ENCODE measurements at places on chromosomes 4 and X. TPM values are rescaled to one million over a fixed set of nuclear protein-coding genes. Genes with fewer than 3 reads are reported as not detected.

- no peak overlapping the region for H3K4me3 ChIP-seq
- no peak overlapping the region for H3K27ac ChIP-seq
- H3K4me1 ChIP-seq: no peaks in the 10 kb centered on the region
Measured at GRCh38 chr4:123024710-123025109, 102.3 kb upstream of the NUDT6 start.

GRCh38 chrX:49069038-49069437 is 4.8 kb downstream of the PRAF2 start:
- no peak for DNase-seq
- no peaks in the 10 kb centered on the region for H3K27me3 ChIP-seq
- no peak overlapping the region for H3K4me3 ChIP-seq
- H3K36me3 ChIP-seq: no peaks in the 10 kb centered on the region

TRPC3 gene
- total RNA-seq: not detected

DNA sequence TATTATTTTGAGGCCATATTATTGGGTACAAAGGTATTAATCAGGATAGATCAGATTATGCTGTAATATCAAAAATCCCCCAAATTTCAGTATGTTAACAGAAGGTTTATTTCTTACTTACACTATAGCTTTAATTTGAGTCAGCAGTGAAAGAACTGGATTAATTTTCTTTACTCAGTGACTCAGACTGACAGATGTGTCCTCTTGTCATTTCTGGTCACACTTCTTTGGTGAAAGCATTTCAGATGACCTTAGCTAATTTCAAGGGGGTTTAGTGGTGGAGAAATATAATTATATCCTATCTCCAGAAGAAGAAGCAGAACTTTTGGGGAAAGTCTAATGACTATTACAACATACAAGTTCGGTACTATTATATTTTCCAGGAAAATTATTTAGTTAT is 12.4 kb downstream of the DDIT4L start:
- no peaks in the 10 kb centered on the region for H3K27me3 ChIP-seq
- H3K4me1 ChIP-seq: no peaks in the 10 kb centered on the region
- H3K27ac ChIP-seq: no peak overlapping the region
- H3K36me3 ChIP-seq: no peaks in the 10 kb centered on the region
- no peak overlapping the region for H3K4me3 ChIP-seq

GRCh38 chr4:128861856-128862518 is 52.5 kb downstream of the JADE1 start:
- H3K4me1 ChIP-seq: peaks cover 19% of the 10 kb centered on the region
- no peak for DNase-seq
- H3K27me3 ChIP-seq: no peaks in the 10 kb centered on the region
- peaks cover 10% of the 10 kb centered on the region for H3K36me3 ChIP-seq
- no peak overlapping the region for H3K4me3 ChIP-seq

DNA sequence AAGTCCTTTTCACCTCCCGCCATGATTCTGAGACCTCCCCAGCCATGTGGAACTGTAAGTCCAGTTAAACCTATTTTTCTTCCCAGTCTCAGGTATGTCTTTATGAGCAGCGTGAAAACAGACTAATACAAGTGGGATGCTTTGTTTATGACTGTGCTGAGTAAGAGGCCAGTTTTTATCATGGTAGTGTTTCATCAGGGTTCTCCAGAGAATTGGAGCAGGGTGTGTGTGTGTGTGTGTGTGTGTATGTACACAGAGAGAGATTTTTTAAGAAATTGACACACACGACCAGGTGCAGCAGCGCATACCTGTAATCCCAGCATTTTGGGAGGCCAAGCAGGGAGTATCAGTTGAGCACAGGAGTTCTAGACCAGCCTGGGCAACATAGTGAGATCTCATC is 34.6 kb upstream of the SLC2A9 start:
- no peaks in the 10 kb centered on the region for H3K4me1 ChIP-seq
- H3K4me3 ChIP-seq: no peak overlapping the region
- peaks cover 3% of the 10 kb centered on the region for H3K36me3 ChIP-seq
- DNase-seq: no peak

DNA sequence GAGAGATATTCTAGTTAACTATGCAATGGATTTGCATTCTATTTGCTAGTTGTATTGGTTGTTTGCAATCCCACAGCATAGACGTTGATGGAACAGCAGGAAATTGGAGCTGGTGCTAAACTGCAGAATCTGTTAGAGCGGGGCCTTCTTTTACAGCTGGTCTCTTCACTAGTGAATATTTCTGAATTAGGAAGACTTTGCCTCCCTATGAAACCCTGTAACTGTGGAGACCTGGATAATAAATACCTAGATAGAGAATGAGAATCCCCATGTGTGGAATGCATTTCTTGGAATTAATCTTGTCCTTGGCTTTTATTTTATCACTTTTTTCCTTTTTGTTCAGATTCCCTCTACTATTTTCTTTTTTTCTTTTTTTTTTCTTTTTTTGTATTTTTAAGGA is 109.7 kb downstream of the SHROOM3 start:
- no peak overlapping the region for H3K27ac ChIP-seq
- no peaks in the 10 kb centered on the region for H3K27me3 ChIP-seq
- no peaks in the 10 kb centered on the region for H3K36me3 ChIP-seq
- no peak for DNase-seq
- H3K4me1 ChIP-seq: peaks cover 21% of the 10 kb centered on the region
- H3K4me3 ChIP-seq: no peak overlapping the region

ADH6 gene
- total RNA-seq: not detected

All from B cell (primary cell).